Epithelial cell of prostate (primary cell): ENCODE measurements at places on chromosomes 16 and 17.

DNA sequence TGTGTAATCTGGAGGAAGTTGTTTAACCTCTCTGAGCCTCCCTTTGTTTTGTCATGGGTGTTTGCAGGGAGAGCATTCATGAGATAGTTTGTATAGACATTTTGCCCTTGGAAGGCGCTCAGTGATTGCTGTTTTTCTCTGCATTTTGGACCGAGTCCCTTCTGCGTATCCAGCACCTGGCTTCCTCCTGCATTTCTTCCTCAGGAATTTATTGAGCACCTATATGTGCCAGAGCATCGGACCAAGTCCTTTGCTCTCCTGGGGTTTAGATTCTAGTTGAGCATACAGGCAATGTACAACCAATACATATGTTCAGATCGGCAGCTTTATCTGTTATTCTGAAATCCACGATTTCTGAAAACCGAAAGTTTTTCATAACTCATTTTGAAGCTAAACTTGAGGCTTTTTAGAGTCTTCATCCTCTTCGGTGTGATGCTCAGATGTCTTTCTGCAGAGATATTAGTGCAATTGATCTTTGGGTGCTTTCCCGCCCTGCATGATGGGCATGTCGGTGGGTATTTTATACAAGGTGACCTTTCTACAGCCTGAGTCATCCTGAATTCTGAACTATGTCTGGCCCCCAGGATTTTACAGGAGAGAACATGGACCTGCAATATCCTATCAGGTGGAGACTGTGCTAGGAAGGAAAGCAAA is 4.1 kb downstream of the IL4R start:
- no peak for DNase-seq

- DNase-seq: no peak
Observed at GRCh38 chr17:73266796-73267195, 5.1 kb upstream of the CPSF4L start.

- DNase-seq: no peak
Observed at GRCh38 chr17:13099926-13100325, 82.1 kb upstream of the ELAC2 start.

GRCh38 chr17:80519091-80519781 is 25.4 kb upstream of the RPTOR start:
- DNase-seq: no peak

- DNase-seq: no peak
Observed at GRCh38 chr16:19837331-19837980, 47.2 kb downstream of the GPRC5B start.

DNA sequence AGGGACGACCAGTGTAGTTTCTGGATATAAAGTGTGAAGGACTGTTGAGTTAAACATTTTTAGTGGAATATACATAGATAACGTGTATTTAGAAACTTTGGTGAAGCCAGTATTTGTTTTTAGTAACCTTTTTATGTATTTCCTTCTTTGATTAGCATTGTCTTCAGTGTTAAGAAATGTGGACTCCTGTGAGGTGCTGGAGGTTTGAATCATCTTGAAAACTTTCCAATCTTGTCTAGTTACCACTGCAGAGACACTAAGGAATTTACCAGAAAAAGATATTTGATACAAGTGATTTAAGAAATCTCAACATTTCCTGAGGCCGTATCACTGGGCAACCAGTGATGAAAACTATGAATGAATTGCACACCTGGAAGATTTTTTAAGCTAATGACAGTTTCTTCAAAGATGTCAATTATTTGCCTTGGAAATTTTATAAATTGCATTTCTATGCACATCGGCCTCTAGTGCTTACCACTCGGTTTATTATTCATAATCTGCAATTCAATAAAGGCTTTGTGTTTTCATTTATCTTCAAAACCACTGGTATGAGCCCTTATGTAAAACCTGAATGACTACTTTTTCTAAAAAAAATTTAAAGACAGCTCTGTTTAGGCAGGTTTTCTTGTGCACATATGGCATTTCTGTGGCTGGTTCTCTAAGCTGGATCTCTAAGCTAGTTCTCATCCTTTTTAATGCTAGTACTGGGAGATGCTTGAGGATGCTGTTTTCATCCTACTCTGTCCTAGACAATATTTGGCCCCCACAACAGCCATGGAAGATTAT is 31.4 kb upstream of the ADCY7 start:
- no peak for DNase-seq

DNA sequence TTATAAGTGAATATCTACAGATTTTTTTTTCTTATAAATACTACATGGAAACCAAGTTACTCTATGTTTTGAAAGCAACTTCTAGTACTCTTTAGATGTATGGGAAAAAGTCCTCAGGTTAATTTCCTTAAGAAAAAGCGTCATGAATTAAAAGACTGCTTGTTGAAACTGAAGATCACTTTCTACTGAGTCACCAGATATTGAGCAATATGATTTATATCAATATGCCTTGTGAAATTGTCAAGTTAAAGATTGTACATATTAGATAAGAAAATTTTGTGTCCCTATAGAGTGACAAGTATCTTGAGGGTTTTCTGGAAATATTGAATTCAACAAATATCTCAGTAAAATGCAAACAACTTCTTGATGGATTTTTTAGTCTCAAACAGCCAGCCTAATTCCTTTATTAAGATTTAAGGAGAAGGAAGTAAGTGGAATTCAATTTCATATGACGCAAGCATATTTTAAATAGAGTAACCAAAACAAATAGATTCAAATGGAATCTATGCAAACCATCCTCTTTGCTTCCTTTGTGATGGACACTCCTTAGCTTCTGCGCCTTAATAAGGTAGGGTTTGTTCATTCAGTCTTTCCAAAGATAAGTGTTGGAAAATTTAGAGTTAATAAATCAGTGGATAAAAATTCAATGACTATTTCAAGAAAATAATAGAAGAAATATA is 16.6 kb downstream of the KRT12 start:
- DNase-seq: no peak

DNA sequence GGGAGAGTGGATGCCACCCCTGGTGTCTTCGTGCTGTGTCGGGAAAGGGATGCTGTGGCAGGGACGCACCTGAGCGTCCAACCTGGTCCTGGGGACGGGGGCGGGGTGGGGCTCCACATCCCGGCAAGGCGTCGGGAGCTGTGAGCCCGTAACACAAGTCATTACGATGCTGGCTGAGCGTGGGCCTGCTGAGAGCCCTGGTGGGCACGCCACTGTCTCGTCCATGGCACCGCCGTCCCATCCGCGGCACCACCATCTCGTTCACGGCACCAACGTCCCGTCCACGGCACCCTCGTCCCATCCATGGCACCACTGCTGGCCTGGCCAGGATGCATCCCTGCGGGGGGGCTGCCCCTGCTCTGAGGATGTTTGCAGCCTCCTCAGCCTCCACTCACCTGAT is 24.1 kb upstream of the GNG13 start:
- no peak for DNase-seq

DNA sequence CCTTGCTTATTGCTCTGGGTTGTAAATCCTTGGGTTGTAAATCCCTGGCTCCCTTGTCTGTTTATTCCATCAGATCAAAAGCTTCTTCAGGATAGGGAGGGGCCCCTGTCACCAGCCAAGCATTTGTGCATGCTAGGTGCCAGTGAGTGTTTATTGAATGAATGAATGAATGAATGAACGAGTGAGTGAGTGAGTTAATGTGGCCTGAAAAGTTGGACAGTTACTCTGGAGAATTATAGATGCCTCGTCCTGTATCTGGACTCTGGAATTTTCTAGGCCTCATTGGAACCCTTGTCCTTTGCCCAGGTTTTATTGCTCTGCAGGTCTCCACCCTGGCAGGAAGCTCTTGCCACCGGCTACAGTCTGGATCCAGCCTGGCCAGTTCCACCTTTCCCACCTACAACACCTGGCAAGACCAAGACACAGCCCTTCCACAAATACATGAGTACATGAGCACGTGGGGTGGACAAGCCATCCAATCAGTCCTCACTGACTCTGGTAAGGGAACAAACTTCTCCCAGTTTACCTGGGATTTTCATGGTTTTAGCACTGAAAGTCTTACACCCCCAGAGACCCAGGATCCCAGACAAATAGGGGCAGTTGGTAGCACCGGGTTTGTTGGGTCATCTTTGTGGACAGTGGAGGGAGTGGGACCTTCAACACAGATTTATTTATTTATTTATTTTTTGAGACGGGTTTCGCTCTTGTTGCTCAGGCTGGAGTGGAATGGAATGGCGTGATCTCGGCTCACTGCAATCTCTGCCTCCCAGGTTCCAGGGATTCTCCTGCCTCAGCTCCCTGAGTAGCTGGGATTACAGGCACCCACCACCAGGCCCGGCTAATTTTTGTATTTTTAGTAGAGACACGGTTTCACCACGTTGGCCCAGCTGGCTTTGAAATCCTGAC is 14.7 kb upstream of the CDH1 start:
- DNase-seq: no peak

GRCh38 chr17:32487473-32488176 is 832 bp downstream of the CDK5R1 start:
- DNase-seq: no peak

DNA sequence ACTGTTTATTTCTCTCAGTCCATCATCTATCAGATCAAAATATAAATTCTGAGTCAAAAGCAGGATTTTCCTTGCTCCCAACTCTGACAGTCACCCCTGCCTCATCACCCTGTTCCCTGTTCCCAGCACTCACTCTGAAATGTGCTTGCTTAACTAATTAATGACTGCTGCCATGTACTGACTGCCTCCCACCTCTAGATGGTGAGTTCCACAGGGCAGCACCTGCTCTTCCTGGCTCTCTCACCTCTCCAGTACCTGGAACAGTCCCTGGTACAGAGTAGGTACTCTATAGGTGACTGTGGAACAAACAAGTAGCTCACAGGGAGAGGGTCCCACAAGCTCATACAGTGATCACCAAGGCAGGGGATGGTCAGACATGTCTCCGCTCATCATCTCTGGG is 114.3 kb upstream of the C16orf82 start:
- no peak for DNase-seq

DNA sequence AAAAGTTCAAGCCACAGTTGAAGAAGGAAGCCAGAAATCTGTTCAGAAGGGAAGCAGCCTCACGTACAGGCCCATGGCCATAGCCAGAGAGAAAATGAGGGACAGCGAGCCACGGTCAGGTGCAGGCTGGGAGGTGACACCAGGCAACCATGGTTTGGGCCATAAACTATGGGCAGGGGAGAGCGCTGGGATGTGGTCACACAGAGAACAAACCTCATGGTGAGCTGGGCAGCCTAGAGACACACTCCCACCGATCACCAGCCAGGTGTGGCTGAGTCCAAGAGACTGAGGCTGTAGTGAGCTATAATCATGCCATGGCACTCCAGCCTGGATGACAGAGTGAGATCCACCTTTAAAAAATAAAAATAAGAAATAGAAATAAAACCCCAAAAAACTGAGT is 76.5 kb downstream of the NETO2 start:
- DNase-seq: no peak

DNA sequence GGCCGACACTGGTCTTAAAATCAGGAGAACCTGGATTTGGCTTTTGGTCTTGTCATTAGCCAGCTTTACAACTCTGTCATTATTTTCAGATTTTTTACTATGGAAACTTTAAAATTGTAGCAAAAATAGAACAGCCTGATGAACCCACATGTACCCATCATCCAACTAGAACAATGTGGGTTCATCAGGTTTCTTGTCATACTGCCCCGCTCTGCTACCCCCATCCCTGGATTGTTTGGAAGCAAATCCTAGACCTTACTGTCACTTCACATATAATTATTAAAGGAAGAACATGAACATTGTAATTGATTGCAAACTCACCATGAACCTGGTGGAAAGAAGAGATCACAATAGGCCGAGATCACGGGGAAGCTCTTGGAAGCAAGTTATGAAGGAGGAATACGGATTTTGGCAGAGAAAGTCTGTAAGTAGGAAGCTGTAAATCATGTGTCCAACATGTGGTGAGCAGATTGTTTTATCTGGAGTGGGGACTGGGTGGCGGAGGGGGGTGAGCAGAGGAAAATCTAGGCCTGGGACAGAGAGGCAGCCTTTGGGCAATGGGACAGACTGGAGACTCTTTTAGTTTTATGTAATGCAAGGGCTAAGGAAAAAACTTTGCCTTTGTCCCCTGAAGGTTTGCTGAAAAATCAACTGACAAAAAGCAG is 67.0 kb downstream of the PITPNC1 start:
- no peak for DNase-seq

GRCh38 chr16:52603015-52603414 is 56.1 kb upstream of the TOX3 start:
- DNase-seq: no peak

DNA sequence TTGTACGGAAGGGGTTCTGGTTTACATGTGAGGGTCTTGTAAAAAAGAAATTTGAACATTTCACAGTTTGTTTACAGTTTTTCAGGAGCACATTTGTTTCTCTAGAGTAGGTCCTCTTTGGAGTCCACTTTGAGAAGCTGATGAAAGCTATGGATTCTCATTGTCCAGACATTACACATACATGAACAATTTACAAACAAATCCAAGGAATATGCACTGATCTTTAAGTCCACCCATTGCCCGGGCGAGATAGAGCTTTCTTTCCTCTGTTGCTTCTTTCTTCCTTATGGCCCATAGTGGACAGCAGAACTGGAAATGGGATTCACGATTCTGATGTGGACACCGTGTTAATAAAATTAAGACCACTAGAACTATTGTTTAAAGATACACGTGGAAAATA is 1.9 kb downstream of the DCAF7 start:
- no peak for DNase-seq

DNA sequence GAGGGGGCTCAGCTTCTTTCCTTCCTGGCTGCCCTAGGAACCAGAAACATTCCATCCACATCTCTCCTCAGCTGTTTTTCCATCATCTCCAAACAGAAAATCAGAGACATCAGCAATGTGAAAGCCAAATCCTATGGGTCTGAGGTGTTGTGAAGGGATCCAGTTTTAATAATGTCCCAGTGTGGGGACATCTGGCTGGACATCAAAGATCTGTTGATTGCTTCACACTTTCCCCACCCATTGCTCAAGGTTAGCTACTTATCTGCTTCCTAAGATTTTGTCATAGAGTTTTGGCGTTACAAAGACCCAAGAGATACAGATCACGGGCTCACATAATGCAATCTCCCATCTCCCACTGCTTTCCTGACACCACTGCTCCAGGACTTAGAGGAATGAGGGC is 47.8 kb upstream of the AXIN2 start:
- DNase-seq: no peak

- DNase-seq: no peak
Observed at GRCh38 chr17:17080181-17080631, 37.9 kb downstream of the MPRIP start.

GRCh38 chr16:85144026-85144915 is 32.0 kb upstream of the CIBAR2 start:
- no peak for DNase-seq

DNA sequence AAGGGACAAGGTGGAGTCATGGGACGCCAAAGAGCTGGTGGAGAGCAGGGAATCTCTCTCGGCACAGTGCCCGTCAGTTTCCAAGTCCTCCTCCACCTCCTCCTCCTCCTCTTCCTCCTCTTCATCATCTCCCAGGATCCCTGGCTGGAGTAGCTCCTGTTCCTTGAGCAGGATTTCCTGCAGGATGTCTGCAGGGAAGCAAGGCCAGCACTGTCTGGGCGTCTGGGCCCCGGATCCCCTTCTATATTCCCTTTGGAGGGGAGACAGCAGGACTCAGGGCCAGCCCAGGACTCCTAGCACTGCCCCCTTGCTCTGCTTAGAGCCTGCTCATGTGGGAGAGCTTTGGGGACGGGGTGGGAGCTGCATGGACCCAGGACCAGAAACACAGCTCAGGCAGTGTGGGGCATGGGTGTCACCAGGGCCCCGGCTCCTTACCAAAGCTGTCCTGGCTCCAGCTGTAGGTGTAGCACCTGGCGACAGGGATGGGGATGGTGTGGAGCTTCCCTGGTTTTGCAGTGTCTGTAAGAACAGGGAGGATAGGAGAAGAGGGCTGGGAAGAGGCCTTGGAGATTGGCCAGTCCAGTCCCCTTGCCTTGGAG is 21.3 kb upstream of the PIK3R6 start:
- no peak for DNase-seq
